ENCODE measurements at places on chromosomes 2 and 18. TPM values are rescaled to one million over a fixed set of nuclear protein-coding genes. Genes with fewer than 3 reads are reported as not detected.

EVA1A gene
- total RNA-seq, result not detected

KCNG2 gene
- 0.59 TPM for total RNA-seq

HOXD12 gene
- 0.76 TPM for total RNA-seq

HMSD gene
- not detected for total RNA-seq

AQP12A gene
- not detected for total RNA-seq

CDC42EP3 gene
- 47.6 TPM for total RNA-seq

BCL11A gene
- total RNA-seq, result 3.6 TPM

FRZB gene
- 9.5 TPM for total RNA-seq

UGT1A10 gene
- total RNA-seq, result not detected

D2HGDH gene
- total RNA-seq, result 19.8 TPM

PLCL1 gene
- total RNA-seq, result 12.4 TPM

TTC21B gene
- 27.6 TPM for total RNA-seq

GPAT2 gene
- 5.3 TPM for total RNA-seq

MYOM1 gene
- 15.8 TPM for total RNA-seq

ALKAL2 gene
- 82.6 TPM for total RNA-seq

AKAIN1 gene
- not detected for total RNA-seq

RASGRP3 gene
- 12.0 TPM for total RNA-seq

PSMA8 gene
- total RNA-seq, result not detected

FOXI3 gene
- not detected for total RNA-seq

MBP gene
- 14.3 TPM for total RNA-seq

ATOH8 gene
- 13.2 TPM for total RNA-seq
